ENCODE measurements at places on chromosomes 5 and 9.

GRCh38 chr9:89765211-89765946, 160.6 kb downstream of the GADD45G start:
- no peak for DNase-seq

GRCh38 chr9:36566813-36567221, 5.9 kb upstream of the MELK start:
- no peak for DNase-seq

DNA sequence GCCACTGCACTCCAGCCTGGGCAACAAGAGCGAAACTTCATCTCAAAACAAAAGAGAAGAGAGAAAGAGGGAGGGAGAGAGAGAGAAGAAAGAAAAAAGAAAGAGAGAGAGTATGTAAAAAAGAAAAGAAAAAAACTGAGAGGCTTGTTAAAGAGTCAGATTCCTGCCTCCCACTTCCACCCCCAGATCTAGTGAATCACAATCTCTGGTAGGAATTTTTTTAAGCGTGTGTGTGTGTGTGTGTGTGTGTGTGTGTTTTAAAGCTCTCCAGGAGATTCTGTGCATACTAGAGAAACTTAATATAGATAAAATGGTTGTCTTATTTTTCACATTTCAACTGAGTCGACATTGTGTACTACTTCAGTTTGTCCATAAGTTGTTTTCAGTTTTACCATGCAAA, 32.0 kb downstream of the SAR1B start:
- no peak for DNase-seq

DNA sequence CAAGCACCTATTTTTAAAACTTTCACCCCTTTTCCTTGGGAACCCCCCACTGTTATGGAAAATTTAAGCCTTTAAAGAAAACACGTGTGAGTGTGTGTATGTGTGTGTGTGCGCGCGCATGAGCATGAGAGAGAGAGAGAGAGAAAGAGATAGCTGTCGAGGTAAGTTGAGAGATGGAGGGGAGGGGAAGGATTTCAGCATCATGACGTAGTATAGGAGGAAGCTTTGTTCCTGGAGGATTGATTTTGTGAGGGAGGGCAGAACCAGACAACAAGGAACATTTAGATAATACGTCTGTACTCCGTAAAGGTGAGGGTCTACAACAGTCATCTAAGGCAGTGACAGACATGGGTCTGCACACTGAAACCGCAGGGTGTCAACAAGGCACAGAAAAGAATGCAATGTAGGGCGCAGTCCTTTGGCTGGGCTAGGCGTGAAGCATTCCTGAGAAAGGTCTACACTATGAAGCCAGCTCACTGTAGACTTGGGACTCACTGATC, 227.7 kb downstream of the SMARCA2 start:
- DNase-seq, result peak; percentile 14

GRCh38 chr5:157263496-157264090, 2.3 kb upstream of the CYFIP2 start:
- DNase-seq, result no peak

DNA sequence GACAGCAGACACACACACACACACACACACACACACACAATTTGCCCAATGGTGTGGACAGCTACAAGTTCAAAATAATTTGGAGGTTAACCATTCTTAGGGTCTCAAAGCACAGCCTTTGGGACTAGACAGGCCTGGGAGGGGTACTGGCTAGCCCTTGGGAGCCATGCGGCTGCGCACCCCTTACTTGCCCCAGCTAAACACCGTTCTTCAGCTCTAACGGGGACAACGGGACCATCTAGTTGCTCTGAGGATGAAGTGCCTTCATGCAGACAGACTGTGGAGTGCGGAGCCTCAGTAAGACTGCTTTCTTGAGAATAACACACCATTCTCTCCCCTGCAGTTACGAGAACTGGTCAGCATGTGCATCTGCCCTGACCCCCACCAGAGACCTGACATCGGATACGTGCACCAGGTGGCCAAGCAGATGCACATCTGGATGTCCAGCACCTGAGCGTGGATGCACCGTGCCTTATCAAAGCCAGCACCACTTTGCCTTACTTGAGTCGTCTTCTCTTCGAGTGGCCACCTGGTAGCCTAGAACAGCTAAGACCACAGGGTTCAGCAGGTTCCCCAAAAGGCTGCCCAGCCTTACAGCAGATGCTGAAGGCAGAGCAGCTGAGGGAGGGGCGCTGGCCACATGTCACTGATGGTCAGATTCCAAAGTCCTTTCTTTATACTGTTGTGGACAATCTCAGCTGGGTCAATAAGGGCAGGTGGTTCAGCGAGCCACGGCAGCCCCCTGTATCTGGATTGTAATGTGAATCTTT, 64.6 kb downstream of the PSMB7 start:
- DNase-seq, result no peak

- DNase-seq, result no peak
These were observed 95.9 kb upstream of the COL5A1 start for GRCh38 chr9:134545543-134546245.

DNA sequence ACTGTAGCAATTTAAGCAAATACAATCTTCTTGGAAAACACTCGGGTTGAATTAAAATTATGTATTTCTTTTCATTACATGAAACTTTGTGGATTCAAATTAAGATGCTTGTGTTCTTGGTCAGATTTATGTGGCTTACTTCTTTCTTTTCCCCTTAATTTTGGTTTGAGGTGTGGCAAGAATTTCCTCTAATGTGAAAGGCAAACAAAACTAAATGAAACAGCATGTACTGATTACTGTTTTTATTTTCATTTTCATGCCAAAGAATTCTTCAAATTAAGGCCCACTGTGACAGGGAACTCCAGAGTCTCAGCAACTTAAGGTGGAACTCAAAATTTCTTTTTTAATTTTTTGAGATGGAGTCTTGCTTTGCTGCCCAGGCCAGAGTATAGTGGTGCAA, at the start of gene OMD:
Gene OMD, minus strand, starts transcription at position 132 of the 400 bp plus-strand sequence. CDS start 6,913 bp downstream, outside the sequence.
- no peak for DNase-seq

DNA sequence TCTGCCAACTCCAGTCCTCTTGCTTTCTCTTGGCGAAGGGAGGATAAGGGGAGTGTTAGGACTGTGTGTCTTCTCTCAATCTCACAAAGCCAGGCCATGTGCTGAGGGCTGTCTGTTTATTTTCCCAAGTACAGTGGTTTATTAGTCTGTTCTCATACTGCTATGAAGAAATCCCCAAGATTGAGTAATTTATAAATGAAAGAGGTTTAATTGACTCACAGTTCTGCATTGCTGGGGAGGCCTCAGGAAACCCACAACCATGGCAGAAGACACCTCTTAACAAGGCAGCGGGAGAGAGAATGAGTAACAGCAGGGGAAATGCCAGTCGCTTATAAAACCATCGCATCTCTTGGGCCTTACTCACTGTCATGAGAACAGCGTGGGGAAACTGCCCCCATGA, 36.2 kb upstream of the CKS2 start:
- no peak for DNase-seq

DNA sequence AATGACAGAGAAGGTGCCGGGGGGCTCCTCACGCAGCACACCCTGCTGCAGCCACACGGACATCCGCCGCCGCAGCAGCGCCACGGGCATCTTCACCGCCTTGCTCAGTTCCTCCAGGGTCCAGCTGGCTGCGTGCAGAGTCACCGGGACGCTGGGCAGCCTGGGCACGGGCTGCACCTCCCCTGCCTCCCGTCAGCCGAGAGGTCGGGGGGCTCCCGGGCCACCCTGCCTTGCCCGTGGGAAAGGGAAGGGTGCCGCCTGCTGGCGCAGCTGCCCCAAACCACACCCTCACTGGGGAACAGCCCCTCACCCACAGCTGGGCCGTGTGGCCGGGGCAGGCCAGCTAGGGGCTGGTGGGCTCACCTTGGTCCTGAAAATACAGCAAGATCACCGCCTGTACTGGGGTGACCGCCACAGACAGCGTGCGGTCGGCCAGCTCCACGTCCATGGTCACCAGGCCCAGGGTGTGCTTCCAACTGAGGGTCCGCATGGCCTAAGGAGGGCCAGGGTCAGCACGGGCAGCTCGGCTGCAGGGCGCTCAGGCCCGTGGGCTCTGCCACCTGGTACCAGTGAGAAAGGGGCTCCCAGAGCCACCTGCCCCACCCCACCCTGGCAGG, 3.6 kb upstream of the TMEM210 start:
- no peak for DNase-seq

DNA sequence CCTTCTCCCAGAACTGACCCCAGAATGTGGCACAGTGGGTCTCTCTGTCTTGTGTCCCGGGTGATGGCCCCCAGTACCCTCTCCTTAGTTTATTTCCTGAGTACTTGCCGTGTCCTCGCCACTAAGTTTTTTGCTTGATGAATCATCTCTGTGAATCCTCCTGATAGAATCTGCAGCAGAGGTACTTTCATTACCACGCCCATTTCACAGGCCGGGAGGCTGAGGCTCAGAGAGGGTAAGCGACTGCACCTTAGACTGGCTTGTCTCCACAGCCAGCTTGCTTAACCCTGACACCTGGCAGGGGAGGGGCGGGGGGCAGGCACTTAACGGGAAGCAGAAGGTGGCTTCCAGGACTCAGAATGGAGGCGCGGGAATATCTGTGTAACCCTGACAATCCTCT, 7.9 kb upstream of the IER5L start:
- DNase-seq, result no peak

GRCh38 chr9:120365386-120365785, 214.6 kb downstream of the CDK5RAP2 start:
- no peak for DNase-seq

GRCh38 chr9:16100537-16101091, 547.8 kb downstream of the CCDC171 start:
- peak; percentile 45 for DNase-seq

GRCh38 chr5:78907255-78907891, 77.7 kb downstream of the ARSB start:
- DNase-seq, result no peak

- peak; percentile 46 for DNase-seq
These were observed 52.7 kb upstream of the TJP2 start for GRCh38 chr9:69121155-69122081.

- DNase-seq, result no peak
These were observed 114.6 kb upstream of the PPP1R2B start for GRCh38 chr5:156735477-156735876.

DNA sequence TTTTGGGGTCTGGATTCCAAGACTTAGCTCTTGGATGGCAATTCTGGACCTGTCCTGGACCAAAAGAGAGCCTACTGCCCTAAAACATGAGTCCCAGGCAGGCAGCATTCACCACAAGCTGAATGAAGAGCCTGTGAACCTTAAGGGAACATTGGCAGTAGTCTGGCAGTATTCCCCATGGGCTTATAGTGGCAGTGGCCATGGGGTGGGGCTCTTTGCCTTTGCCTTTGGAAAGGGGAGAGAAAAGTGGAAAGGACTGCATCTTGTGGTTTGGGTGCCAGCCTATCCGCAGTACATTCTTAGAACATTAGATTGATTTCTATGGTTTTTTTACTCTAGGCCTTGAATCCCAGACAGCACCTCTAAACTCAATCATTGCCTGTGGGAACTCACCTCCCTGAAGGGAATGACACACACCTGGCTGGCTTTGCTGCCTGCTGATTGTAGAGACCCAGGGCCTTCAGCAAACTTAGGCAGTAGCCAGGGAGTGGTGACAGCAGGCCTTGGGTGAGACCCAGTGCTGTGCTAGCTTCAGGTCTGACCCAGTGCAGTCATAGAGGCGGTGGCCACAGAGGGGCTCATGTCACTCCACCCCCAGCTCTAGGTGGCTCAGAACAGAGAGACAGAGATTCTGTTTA, 216.3 kb downstream of the CETN3 start:
- no peak for DNase-seq

DNA sequence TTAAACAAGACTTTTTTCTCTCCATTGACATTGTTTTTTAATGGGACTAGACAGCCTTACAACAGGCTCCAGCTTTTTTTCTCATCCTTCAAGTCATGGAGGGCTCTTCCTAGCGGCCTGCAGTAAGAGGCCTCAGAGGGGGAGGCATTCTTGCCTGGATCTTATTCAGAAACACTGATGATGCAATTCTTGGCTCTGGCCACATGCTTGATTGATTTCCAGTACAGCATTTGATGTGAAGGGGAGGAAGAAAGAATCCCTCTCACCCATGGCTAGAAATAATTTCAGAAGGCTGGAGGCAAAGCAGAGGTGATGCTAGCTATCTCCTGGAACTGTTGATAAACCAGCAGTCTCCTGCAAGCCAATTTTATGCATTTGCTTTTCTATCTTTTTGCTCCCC, 324.8 kb downstream of the PRELID2 start:
- no peak for DNase-seq

DNA sequence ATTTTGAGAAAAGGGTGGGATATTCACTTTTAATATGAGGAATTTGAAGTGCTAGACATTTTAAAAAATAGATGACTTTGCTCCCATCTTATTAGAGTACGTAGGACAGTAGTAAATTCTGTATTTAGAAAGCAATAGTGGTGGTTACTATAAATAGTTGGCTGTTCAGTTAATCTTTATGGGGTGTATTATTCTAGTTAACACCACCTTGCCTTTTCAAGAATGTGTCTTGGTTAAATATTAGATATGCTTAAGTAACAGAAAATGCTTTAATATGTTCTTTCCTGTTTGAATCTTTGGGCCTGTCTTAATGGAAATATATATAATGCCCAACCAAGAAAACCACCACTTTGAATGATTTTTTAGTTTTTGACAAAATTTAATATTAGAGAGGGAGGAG, 608.7 kb upstream of the FAM174A start:
- no peak for DNase-seq

GRCh38 chr5:1278216-1278615, 16.7 kb downstream of the TERT start:
- no peak for DNase-seq

DNA sequence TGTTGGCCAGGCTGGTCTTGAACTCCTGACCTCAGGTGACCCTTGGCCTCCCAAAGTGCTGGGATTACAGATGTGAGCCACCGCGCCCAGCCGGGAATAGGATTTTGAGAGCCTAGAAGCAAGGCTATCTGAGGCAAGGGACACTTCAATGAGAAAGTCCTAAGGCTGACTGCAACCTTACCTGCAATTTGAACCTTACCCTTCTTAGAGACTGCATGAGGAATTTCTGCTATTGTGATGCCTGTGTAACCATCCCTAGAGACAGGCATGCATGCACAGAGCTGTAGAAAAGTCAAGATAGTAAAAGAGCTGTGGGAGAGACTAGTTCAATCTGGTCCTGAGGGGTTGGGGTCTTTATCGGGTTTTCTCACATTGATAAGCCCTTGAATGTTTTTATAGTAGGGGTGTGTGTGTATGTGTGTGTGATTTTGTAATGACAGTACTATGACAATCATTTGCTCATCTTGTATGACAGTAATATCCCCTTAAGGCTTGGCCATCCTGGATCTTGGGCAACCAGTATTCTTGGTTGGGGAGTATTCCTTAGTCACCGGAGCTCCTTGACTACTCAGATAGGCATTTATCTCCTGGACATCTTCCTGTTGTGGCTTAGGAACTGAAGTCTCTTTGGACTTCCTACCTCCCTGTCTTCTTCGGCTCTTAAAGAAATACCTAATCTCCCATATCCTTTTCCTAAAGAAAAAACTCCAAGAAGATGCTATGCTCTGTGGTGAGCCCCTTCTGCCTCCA, 11.2 kb downstream of the DNAJB5 start:
- DNase-seq, result no peak

- DNase-seq, result peak; percentile 44
These were observed 28.4 kb downstream of the NNT start for GRCh38 chr5:43631182-43631910.

- no peak for DNase-seq
These were observed 112.4 kb downstream of the INIP start for GRCh38 chr9:112605518-112605917.

- no peak for DNase-seq
These were observed 90.6 kb upstream of the HAND1 start for GRCh38 chr5:154568589-154568988.
